NCI-H1092 (cell line): ENCODE measurements at places on chromosomes 12 and 14.

- DNase-seq, result peak; percentile 0
These were observed 6.3 kb downstream of the CLEC2A start for GRCh38 chr12:9925705-9926393.

DNA sequence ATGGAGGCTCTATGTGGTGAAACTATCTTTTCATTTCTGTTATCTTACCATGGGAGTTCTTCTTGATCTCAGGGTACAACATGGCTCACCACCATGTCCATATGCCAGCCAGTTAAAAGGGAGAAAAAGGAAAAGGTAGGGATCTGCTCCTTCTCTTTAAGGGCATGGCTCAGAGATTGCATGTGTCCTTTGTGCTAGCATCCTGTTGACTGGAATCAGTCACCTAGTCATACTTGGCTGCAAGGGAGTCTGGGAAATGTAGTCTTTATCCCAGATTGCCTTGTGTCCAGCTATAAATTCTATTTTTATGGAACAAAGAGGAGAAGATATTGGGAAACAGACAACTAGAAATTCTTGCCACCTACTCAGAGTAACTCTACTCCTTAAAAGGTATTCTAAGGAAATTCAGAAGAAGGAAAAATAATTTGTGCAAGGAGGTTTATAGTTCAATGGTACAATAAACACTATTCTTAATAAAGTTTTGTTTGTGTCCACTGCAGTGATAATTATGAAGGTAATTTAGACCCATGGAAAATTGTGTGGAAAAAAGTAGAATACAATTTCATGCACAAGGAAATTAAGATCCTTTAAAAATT lies 86.4 kb upstream of the RPH3A start:
- no peak for DNase-seq

- no peak for DNase-seq
These were observed 14.1 kb upstream of the CDH24 start for GRCh38 chr14:23071244-23071920.

GRCh38 chr12:91778091-91778832 lies 367.4 kb downstream of the BTG1 start:
- no peak for DNase-seq

GRCh38 chr14:65320661-65321308 lies 91.7 kb upstream of the FUT8 start:
- DNase-seq, result no peak

- no peak for DNase-seq
These were observed 1245.6 kb upstream of the SEL1L start for GRCh38 chr14:82779301-82779700.

GRCh38 chr12:116924558-116925453 lies 14.1 kb downstream of the FBXW8 start:
- DNase-seq, result no peak

GRCh38 chr12:24921251-24922038 lies 27.5 kb downstream of the BCAT1 start:
- no peak for DNase-seq

GRCh38 chr12:90791445-90791844 lies 163.5 kb downstream of the CCER1 start:
- DNase-seq, result no peak

GRCh38 chr14:82872494-82872893 lies 1338.8 kb upstream of the SEL1L start:
- DNase-seq, result no peak

- no peak for DNase-seq
These were observed 117.1 kb downstream of the SYT10 start for GRCh38 chr12:33322519-33322918.

GRCh38 chr14:92922155-92922735 lies 705 bp upstream of the CHGA start:
- DNase-seq, result no peak

- DNase-seq, result no peak
These were observed 49.0 kb downstream of the GPHB5 start for GRCh38 chr14:63269561-63270225.

GRCh38 chr12:3947781-3948180 lies 74.6 kb upstream of the PARP11 start:
- no peak for DNase-seq

- DNase-seq, result no peak
These were observed 117.4 kb upstream of the SLC38A2 start for GRCh38 chr12:46489951-46490388.

GRCh38 chr14:102777711-102778337 lies 575 bp downstream of the TRAF3 start:
- no peak for DNase-seq

DNA sequence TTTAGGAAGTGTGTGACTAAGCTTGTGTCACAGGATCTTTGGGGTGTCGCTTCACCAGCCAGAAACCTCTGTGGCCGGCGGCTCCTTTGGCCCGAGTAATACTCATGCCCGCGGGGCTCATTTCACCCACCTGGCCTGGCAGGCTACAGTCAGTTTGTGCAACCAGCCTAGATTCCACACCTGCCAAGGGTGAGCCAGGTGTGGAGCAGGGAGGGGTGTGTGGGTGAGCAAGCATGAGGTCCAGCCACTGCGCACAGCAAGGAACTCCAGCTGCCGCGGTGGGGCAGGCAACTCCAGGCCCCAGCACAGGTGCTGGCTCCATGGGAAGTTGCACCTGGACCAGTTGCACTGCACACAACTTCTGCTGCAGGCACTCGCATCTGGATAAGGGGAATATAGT lies 462.3 kb upstream of the LRFN5 start:
- DNase-seq, result no peak

- DNase-seq, result no peak
These were observed 58.6 kb downstream of the SVOP start for GRCh38 chr12:108962256-108962655.

DNA sequence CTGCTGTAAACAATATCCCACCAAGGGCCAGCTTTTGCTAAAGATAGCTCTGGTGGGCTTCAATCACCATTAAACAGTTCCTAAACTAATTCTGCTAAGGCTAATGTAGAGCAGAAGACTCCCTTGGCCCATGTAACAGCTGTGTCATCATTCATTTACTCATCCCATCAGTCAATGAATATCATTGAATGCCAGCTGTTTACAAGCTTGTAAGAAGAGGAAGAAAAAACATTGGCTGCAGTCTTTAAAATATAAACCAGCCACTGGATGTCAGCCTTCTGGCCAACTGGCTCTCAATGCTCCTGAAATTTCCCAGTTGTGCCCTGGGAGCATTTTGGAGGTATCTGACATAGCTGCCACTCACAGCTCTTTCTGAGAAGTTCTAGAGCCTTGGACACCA lies 18.0 kb upstream of the MAP3K9 start:
- DNase-seq, result no peak

DNA sequence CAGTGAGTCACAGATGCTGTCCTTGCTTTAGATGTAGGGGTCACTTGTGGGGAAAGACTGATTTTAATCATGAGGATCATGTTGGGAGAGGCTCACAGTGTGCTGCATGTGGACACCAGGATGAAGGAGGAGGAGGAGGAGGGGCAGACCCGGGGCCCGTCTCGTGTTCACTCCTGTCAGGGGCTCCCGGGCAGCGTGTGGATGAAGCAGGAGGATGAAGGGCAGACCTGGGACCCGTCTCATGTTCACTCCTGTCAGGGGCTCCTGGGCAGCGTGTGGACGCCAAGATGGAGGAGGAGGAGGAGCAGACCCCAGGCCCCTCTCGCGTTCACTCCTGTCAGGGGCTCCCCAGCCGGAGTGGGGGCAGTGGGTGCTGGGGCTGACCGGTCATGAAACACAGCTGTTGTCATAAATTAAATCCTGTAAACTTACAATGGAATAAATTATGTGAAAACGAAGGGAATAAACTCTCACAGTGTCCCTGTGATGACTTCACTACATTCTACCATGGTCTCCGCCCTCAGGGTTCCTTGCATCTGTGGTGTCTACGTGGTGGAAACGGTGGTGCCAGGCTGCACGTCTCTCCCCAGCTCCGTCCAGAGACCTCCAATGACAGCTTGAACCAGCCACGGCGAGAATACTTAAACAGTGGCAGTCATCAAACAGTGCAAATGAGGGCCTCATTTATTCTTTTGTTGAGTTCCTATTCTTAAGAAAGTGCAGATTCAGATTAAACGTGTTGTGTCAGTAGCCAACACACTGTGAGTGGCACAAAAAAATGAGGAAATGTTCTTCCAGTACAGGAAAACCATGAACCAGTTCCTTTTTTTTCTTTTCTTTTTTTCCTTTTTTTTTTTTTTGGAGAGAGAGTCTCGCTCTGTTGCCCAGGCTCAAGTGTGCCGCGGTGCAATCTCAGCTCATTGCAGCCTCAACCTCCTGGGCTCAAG lies 37.7 kb upstream of the SFSWAP start:
- no peak for DNase-seq

DNA sequence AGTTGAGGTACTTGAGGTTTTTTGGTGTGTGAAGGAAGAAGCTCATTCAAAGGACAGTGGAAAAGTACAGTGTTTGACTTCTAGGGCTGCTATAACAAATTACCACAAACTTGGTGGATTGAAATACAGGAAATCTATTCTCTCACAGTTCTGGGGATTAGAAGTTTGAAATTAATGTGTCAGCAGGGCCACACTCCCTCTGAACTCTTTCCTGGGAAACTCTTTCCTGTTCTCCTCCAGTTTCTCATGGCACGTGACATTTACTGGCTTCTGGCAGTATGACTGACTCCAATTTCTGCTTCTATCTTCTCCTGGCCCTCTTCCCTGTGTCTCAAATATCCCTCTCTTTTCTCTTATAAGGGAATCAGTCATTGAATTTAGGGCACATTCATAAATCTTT lies 160.2 kb downstream of the CCDC91 start:
- DNase-seq, result no peak

GRCh38 chr12:6182279-6182898 lies 17.8 kb upstream of the CD9 start:
- DNase-seq, result no peak

GRCh38 chr12:105992849-105993740 lies 145.7 kb downstream of the NUAK1 start:
- no peak for DNase-seq

DNA sequence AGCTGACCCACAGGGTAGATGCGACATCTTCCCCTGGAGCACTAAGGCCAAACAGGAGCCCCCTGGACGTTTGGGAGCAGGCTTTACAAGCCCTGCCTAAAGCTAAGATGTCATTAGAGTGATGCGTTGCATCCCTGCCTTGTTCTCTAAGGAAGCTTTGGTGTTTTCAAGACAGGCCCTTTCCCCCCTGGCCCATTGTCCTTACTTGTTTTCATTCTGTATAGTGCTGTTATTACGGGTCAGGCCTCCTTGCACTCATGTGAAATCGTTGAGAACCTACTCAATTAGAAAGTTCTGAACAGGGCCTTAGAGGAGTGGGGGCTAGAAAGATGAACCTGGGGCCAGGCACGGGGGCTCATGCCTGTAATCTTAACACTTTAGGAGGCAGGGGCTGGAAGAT lies 1.7 kb upstream of the PRKCH start:
- no peak for DNase-seq
